ENCODE measurements at places on chromosomes 3 and 15.
A peak's percentile ranks its signal among the peaks of the same experiment; 100 is the strongest.

DNA sequence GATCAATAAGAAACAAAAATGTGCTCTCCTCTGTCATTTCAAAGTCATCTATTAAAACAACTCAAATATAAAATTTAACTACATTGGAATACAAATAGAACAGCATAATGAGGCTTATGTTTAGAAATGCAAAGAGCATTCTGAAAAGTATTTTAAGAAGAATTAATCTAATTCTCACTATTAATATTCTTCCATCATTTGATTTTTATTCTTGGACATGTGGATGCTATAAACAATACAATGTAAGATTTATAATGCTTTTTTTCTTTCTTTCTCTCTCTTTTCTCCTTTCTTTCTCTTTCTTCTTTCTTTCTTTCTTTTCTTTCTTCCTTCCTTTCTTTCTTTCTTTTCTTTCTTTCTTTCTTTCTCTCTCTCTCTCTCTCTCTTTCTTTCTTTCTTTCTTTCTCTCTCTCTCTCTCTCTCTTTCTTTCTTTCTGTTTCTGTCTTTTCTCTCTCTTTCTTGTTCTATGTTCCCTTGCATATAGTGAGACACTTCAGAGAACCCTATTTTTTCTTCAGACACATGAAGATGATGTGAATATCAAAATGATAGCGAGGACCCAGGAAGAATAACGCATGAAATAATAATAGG, 32.6 kb upstream of the MEIS2 start:
- DNase-seq, result no peak

- no peak for DNase-seq
These were observed 157.0 kb downstream of the GABRG3 start for GRCh38 chr15:27127815-27128570.

GRCh38 chr3:184154885-184155643, at the start of gene DVL3:
TSS of gene DVL3 (plus strand) at chr3:184155377. CDS start at chr3:184155636, 259 bp downstream.
- DNase-seq, result peak; percentile 60

GRCh38 chr3:79534727-79535126, 233.1 kb downstream of the ROBO1 start:
- no peak for DNase-seq

- peak; percentile 34 for DNase-seq
These were observed 41.8 kb upstream of the CCNL1 start for GRCh38 chr3:157201648-157202278.

All from renal pelvis (tissue), 12 donors.